Right hindlimb (tissue), 1 donor: ENCODE measurements at places on chromosomes 1 and 21.

GRCh38 chr21:44817506-44817880 is 369 bp downstream of the SUMO3 start:
- peak; percentile 91 for DNase-seq

DNA sequence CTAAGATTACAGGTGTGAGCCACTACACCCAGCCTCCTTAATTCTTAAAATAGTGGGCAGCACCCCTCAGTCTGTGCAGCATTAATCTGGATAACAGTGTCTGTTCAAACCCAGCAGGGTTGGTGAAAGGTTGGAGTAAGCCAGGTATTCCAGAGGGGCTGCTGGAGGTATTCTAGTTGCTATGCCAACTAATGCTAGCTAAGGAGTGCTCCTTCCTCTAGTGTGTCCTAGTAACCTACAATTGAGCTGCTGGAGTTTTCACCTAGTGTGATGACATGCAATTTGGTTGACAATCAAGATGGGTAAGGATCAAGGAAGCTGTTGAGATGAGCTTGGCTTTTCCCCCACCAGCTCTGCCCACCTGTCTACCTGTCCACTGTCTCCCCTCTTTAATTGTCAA is 100.2 kb upstream of the IPO9 start:
- DNase-seq, result no peak

DNA sequence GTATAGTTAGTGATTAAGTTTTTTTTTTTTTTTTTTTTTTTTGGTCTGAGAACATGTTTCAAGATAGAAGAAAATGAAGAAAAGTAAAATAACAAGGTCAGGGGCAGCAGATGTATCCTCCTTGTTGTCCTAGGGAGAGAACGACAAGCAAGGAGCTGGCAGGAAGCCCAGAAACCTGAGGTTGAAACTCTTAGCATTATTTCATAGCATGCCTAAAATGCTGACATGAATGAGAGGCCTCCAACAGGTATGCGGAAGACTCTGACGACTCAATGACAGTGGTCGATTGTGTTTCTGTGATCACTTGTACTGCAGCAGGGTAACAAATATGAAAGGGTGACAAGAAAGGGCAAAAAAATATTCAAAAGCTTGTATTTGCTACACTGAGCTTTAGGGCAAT is 415.9 kb downstream of the PLA2G4A start:
- DNase-seq, result peak; percentile 29

DNA sequence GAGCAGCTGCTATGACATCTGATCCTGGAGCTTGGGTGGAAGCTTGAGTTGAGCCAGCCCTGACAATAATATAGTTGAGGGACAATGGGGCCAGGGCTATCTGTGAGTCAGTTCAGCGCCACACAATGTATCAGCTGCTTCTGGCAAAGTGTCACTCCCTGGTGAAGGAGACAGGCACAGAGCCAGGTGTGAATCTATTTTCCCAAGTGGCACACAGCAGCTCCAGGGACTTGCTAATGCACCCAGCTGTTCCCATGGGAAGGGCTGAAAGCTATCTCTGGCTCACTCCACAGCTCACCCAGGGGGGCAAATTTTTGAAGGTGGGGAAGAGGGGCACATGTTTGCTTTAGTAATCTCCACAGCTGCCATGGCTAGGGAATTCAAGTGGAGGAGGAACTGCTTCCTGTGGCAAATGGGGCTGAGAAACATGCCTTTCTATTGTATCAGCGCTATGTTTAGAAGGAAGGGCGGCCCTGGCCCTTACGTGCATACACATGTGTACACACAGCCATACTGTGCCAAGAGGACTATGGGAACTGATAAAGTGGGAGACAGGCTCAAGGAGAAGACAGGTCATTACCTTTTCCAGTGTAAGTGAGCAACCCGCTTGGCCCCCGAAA is 2.2 kb downstream of the CYB5R1 start:
- peak; percentile 60 for DNase-seq

DNA sequence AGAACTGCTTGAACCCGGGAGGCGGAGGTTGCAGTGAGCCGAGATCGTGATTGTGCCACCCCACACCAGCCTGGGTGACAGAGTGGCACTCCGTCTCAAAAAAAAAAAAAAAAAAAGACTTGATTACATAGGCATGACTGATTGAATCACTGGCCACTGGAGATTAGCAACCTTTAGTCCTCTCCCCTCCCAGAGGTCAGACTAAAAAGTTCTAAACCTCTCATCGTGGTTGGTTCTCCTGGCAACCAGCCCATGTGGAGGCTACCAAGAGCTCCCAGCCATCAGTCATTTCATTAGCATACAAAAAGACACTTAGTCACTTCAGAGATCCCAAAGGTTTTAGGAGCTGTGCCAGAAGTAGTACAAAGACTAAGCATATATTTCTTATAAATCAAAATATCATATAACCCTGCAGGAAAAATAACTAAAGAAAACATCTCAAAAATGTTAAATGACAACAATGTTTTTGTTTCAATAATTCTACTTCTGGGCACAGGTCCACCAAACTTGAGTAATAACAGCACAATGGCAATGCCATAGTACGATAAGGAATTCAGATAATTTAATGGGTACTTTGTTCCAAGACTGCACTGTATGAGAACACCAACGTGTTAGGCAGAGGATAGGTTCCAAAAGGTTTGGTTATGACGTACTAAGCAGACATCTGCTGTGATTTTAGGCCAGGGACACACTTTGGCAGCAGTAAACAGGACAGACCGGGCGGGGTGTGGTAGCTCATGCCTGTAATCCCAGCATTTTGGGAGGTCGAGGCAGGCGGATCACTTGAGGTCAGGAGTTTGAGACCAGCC is 18.1 kb downstream of the USP48 start:
- DNase-seq, result no peak

- no peak for DNase-seq
Observed at GRCh38 chr1:82321794-82322193, 521.1 kb downstream of the ADGRL2 start.

GRCh38 chr1:207996636-207997035 is 85.7 kb upstream of the CD34 start:
- DNase-seq, result no peak

GRCh38 chr1:201692555-201693394 is 136.2 kb upstream of the IPO9 start:
- no peak for DNase-seq

GRCh38 chr1:4656533-4657140 is 2.2 kb downstream of the AJAP1 start:
- no peak for DNase-seq
